ENCODE measurements at places on chromosomes 5 and 9.

GRCh38 chr5:14868771-14869170 is 2.8 kb downstream of the ANKH start:
- no peak for DNase-seq

GRCh38 chr5:123278284-123278683 is 144.9 kb downstream of the CEP120 start:
- no peak for DNase-seq

- DNase-seq = no peak
Measured at GRCh38 chr5:176818391-176819098, 8.2 kb downstream of the UNC5A start.

DNA sequence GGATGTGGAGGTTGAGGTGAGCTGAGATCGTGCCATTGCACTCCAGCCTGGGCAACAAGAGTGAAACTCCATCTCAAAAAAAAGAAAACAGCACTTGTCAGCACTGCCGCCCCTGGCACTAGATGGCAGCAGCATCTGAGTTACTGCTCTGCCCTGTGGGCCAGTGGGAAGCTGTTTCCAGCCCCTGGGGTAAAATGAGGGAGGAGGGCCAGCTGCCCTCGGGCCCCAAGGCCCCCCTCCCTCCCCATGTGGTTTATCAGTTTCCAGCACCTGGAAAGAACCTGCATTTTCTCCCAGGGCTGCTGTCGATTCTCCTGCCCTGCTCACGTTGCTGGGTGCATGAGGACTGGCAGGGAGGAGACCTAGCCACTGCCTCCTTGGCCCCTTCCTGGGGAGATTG is 13.2 kb upstream of the CEL start:
- no peak for DNase-seq

DNA sequence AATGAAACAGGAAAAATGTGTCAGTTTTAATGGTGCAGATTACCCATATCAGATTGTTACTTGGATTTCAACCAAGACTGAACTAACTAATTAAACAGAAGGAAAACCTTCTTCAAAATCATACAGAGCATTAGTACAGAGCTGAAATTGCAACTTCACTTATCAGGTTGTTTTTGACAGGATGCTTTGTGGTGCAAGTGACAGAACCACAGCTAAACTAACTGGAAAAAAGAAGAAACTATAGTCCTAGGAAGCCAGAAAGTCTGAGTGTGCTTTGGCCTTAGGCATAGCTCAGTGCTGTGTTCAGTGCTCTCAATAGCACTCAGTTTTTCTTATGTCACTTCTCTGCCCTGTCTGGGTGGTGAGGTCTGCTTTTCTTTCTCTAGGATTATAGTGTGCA is 267.4 kb downstream of the CHSY3 start:
- DNase-seq = no peak

DNA sequence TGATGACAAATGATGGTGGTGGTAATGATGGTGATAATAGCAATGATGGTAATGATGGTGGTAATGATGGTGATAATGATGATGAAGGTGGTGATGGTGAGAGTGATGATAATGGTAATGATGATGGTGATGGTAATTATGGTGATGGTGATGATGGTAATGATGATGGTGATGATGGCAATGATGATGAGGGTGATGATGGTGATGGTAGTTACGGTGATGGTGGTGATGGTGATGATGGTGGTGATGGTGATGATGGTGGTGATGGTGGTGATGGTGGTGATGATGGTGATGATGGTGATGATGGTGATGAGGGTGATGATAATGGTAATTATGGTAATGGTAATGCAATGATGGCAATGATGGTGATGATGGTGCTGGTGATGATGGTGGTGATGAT is 91.1 kb downstream of the DAP start:
- no peak for DNase-seq

DNA sequence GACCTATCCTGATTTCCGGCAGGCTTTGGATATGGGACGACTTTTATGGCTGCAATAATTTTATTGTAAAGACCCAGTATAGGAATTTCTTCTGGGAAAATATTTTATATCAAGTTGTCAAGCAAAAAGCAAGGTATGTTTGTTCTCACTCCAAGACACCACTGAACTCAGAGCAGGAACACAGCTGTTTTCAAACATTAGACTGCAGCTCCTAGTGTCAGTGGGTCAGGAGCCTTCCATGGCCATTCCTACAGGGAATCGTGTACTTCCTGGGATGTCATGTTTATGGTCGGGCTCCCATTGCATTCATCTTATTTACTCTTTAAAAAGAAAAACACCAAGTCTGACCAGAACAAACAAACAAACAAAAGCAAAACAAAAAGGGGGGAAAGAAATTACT is 225.3 kb downstream of the TSSK1B start:
- no peak for DNase-seq

GRCh38 chr9:137592767-137593166 is 2.5 kb upstream of the ZMYND19 start:
- DNase-seq = no peak

- no peak for DNase-seq
Measured at GRCh38 chr5:176190886-176191755, 47.1 kb upstream of the SIMC1 start.

- peak; percentile 12 for DNase-seq
Measured at GRCh38 chr9:10700291-10700690, 87.5 kb upstream of the PTPRD start.

- DNase-seq = no peak
Measured at GRCh38 chr5:93107141-93107540, 473.9 kb downstream of the NR2F1-AS1 start.

DNA sequence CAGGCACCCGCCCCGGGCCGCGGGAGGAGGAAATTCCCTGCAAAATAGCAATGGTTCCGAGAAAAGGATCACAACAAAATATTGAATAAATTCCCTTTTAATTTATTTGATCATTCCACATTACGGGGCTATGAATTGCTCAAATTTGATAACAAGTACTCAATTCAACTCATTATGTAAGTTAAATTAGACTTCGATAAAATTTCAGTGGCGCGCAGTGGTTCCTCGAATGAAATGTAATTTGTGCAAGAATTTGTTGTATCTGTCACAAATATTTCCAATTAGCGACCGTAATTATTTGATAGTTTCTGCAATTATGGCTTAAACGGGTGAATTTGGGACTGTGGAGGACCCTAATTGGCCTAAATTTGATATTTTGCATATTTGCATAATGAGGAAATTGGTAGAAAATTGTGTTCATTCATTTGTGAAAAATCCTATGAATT is 76.0 kb upstream of the TBCA start:
- no peak for DNase-seq

GRCh38 chr5:166127766-166128570 is 2163.5 kb upstream of the WWC1 start:
- no peak for DNase-seq

- DNase-seq = peak; percentile 1
Measured at GRCh38 chr5:58582019-58582802, 664 bp upstream of the RAB3C start.

DNA sequence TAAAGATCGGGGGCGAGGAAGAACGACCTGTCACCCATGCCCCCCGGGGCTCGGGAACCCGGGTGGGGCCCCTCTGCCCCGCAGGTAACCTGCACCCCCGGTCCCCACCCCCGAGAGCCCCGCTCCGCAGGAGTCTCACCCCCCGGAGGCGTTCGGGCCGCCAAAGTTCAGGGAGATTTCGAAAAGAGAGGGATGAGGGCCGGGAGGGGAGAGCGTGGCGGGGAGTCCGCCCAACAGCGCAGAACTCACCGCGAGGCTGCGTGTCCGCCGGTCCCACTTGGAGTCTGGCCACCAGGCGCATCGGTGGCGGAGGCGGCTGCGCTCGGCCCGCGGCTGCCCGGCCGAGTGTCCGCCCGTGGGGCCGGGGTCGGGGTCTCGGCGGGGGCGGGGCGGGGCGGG is at the start of gene PHF19:
PHF19 (minus strand) TSS at position 347 of the 399 bp plus-strand sequence. CDS start 2,447 bp downstream, outside the sequence.
- no peak for DNase-seq

GRCh38 chr9:13113751-13114150 is 165.7 kb downstream of the MPDZ start:
- DNase-seq = peak; percentile 7

DNA sequence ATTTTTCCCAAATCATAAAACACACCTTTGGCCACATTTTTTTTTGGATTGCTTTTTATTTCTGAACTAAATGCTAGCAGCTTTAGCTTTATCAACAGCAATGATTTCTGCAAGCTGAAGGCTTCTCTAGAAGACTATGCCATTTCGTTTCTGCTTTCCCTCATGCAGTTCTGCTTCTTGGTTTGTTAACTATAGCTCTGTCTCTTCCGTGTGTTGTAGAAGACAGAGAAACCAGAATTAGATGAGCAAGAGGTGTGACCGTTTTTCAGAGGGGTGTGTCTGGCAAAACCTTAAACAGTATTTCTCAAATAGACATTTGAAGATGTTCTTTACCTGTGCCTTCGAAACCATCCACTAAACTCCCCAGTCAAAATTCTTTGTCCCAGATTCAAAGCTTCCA is 131.5 kb downstream of the ZNF462 start:
- no peak for DNase-seq

DNA sequence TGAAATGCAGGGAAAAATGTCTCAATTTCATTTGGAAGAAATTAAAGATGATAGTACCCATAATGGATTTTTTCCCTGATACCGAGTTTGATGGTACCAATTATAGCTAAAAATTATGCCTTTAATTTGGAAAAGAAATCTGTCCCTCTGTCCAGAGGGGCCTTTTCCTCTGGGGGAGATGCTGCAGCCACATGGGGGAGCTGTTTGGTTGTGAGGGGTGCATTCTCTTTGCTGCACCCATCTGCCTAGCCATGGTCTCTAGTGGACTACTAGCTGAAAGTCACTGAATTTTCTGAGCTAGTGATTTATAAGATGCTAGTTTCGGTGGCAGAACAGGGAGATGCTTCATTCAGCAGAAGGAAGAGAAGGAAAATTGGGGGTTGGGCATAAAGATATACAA is 9.6 kb downstream of the SEC61B start:
- DNase-seq = no peak

GRCh38 chr9:15220658-15221318 is 86.2 kb downstream of the TTC39B start:
- peak; percentile 61 for DNase-seq

GRCh38 chr5:68099327-68099726 is 116.2 kb upstream of the PIK3R1 start:
- no peak for DNase-seq

DNA sequence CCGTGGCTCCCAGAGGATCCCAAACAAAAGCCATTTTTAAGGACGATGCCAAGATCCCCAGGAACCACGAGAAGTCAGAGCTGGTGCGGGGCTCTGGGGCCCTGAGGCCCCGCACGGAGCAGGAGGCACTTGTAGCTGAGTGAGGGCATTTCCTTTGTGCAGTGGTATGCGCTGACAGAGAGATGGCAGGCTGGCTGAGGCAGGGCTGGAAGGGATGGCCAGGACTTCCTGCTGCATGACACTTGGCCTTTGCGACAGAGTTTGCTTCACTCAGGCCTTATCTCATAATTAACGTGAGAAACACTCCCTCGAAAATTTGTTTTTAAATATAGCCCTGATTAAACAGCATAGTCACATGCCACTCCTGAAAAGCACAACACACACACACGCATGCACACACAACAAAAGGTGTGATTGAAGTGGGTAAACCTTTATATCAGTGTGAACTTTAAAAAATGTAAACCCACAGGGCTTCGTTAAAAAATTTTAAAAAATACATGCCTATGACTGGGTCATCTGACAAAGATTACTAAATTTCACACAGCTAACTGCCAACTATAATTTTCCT is 536.6 kb downstream of the PDE4D start:
- no peak for DNase-seq

DNA sequence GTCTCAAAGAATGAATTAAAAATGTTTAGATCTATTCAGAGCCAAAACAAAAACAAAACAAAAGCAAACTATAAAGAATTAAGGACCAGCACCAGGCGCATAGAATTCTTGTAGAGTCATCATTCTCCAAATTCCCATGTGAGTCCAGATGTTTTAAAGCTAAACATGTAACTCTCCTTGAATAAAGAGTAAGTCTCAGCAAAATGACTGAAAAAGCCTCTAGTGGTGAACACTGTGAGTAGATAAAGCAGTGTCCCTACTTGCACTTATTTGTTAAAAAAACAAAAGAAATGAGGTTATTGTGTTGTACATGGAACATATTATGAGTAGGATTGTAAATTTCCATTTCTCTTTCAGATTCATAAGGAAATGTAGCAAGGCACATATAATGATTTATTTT is 44.0 kb downstream of the NNT start:
- DNase-seq = no peak

DNA sequence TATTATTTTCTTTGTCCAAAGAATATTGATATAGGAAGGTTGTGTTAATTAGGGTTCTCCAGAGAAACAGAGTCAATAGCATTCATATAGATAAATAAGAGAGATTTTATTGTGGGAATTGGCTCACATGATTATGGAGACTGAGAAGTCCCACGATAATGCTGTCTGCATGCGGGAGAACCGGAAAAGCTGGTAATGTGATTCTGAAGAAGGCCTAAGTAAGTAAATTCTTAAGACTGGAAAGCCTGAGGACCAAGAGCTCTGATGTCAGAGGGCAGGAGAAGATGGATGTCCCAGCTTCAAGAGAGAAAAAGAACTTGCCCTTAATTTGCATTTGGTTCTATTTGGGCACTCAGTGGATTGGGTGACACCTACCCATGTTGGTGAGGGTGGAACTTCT is 307.4 kb upstream of the C9orf72 start:
- no peak for DNase-seq

- no peak for DNase-seq
Measured at GRCh38 chr5:179217356-179217755, 127.9 kb downstream of the ADAMTS2 start.

- DNase-seq = no peak
Measured at GRCh38 chr9:100375658-100376057, 22.9 kb upstream of the TEX10 start.

- DNase-seq = no peak
Measured at GRCh38 chr5:97455996-97456395, 272.9 kb upstream of the RIOK2 start.

DNA sequence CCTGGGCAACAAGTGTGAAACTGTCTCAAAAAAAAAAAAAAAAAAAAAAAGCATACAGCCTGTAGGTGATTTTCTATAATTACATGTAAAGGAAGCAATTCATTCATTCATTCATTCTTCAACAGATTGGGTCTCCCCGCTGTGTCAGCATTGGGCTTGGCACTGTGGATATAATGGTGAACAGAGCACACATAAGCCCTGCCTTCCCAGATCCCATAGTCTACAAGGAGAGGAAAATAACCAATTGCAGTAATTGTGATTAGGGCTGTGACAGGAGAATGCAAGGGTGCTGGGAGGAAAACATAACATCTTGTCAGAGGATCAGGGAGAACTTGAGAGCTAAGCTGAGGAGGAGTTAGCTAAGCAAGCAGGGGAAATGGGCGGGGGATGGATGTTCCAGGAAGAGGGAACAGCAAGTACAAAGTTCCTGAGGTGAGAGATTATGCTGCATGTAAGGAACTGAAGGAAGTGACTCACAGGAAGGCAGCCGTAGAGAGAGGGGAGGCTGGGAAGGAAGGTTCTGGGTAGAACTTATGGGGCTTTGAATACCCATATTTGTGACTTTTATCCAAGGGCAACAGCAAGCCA is 24.0 kb upstream of the KLF9 start:
- peak; percentile 63 for DNase-seq

DNA sequence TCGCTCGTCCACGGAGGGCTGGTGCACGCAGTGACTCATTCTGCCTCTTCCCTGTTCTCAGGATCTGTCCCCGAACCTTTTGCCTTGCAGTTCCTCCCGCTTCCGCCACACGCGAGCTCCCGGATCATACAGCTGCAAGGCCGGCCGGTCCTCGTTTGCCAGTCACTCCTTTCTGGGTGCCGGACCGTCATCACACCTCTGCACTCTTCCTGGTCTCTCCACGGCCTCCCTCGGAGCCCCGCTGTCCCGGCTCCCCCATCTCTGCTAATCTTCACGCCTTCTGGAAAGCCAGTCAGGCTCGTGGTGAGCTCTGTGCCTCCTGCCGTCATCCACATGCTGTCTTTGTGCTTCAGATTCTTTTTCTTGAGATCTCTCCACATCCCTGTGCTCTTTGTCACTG is 91.8 kb downstream of the STX17 start:
- DNase-seq = no peak
